ENCODE measurements at places on chromosomes 3 and 15.

- DNase-seq, result no peak
Observed at GRCh38 chr3:126307591-126308393, 49.4 kb downstream of the KLF15 start.

- no peak for DNase-seq
Observed at GRCh38 chr3:176051766-176052165, 1145.5 kb downstream of the TBL1XR1 start.

- DNase-seq, result no peak
Observed at GRCh38 chr15:70046679-70047369, 50.9 kb downstream of the TLE3 start.

- DNase-seq, result no peak
Observed at GRCh38 chr15:70947351-70948335, 55.0 kb downstream of the LRRC49 start.

DNA sequence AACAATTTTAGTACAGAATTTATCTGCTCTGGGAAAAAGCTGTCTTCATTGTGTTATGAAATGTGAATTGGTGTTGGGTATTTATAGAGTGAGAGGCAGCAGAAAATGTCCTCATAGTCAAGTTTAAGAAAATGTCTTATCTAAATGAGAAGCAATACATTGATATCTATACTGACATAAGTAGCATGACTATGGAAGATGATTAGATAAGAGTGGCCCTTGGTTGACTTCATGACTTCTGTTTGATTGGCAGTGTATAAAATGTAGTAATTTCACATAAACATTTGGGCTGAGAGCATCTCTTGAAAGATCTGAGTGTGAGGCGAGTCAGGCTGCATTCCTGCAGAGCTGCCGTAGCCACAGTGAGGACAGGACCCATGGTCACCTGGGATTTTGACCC lies 19.4 kb downstream of the MCTP2 start:
- DNase-seq, result no peak

GRCh38 chr3:125010393-125010792 lies 45.4 kb downstream of the HEG1 start:
- no peak for DNase-seq

DNA sequence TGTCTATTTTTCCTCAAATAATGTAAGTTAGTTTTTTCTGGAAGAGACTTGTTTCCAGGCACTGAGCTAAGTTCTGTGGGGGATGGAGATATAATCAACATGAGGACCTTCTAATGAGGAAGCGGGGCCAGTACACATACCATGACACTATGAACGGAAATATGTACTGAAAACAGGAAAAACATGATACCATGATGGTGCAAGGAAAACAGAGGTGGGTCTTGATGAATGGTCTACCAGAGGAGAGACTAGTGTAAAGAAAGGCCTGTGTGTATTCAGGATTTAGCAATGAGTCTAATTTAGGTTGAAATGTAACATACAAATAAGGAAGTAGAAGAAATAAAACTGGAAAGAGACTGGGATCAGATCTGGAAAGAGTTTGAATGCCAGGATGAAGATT lies 38.9 kb upstream of the TPRG1 start:
- DNase-seq, result no peak

DNA sequence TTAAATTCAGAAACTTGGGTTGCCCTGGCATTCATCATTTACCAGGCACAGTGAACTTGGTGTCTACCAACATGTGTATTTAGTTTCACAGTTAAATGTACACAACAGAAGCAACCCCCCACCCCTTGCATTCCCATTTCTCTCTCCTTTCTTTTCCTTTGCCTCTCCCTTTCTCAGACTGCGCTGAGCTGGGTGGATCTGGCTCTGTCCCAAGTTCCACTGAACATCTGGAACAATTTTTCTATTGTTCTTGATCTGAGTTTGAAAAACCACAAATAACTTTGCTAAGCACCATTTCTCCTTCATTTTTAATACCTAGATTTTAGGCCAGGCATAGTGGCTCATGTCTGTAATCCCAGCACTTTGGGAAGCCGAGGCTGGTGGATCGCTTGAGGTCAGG lies 242.2 kb downstream of the ABHD5 start:
- no peak for DNase-seq

- no peak for DNase-seq
Observed at GRCh38 chr15:99931703-99932603, 198.7 kb upstream of the LYSMD4 start.

DNA sequence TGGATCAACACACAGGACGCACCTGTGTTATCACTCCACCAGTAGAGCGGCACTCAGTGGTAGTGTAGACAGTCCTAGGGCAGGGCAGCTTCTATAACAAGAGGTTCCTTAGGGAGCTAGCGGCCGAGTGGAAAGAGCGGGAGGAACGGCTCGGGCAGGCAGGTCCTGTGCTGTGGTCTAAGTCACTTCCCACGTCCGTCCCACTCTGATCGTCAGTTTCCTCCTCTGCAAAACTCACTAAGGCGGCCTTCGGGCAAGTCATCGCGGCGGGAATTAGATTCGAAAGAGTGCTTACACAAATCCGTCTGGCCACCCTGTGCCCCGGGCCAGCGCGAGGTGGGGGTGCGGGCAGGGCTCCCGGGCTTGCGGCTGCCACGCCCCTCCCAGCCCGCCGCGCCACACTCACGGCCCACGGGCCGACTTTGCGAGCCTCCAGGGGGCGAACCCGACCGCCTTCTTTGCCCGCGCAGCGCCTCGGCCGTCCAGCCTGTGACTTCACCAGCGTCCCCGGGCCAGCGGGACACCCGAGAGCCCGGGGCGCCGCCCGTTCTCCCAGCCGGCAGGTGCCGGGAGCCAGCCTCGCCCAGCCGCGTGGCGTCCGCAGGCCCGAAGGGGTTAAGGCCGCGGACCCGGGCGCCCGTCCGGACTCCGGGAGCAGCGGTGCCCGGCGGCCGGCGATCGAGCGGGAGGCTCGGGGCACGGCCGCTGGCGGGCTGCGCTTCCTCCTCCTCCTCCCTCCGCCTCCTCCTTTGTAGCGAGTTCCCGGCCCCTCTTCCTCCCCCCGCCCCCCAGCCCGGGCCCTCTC lies 416 bp upstream of the CORO2B start:
- DNase-seq, result no peak

- peak; percentile 53 for DNase-seq
Observed at GRCh38 chr15:78034495-78035191, 42.9 kb downstream of the TBC1D2B start.

DNA sequence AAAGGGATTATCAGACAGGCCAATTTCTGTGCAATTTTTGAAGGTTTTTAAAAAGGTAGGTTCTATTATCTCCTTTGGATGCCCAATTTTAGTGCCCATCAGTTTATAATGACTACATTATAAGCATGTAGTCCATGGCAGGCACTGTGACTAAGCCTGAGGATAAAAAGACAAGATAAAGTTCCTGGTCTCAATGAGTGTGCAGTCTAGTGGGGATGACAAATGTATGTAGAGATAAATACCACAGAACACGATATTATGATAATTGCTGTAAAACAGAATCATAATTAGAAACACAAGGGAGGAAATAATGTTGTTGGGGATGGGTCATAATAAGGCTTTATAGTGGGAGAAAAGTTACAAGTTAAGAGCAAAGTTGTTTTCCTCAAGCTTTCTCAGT lies 163.1 kb downstream of the ZNF385D start:
- DNase-seq, result no peak

GRCh38 chr3:4047366-4047765 lies 248.1 kb downstream of the LRRN1 start:
- DNase-seq, result no peak

DNA sequence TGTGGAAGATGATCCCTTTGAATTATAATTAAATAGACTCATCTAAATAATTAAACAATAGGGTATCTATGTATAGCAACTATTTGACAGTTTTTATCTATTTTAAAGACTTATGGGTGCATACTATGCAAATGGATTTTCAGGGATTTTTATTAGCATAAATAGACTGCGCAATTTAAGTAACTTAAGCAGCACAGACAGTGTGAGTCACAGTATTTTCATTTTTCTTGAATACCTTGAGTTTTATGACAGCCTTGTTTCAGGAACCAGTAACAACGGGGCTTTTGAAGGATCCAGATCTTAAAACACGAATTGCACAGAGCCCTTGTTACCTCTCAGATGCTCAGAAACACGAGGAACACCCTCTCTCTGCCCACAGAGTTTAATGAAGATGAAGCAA lies 175.5 kb upstream of the CD96 start:
- no peak for DNase-seq

GRCh38 chr3:50324351-50325112 lies 2.0 kb upstream of the HYAL2 start:
- DNase-seq, result peak; percentile 30

DNA sequence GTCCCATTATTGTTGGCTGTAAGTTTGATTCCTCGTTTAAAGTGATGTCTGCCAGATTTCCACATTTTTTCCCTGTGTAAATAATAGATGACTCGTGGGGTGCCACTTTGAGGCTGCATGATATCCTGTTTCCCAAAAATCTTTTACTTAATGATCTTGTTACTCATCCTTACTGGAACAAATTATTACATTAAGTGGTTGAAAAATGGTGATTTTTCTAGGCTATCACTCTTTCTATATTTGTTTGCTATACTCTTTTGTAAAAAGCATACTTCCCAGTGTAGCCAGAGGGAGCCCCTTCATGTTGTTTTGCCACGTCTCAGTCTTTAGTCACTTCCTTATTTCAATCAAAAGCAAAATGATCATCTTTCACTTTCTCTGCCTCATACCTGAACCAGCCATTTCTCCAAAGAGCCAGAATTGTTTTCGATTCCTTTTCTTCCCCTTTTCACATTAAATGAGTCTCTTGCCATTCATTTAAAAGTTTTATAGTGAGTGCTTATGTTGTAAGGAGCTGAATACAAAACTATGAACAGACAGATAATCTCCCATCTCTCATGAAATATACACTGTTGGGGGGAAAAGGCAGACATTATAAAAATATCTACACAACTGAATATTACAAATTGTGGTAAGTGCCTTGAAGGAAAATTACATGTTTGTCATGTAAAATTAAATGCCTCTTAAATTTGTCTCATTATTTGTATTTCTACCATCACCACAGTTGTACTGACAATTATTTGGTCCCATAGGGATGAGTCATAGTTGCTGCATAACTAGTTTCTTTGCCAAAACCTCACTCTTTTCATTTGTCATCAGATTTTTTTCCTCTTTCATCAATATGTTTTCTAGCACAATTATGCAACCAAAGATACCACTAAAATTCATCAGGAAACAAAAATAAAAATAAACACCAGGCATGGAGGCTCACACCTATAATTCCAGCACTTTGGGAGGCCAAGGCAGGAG lies 41.5 kb downstream of the ADGRG7 start:
- no peak for DNase-seq

Measured in stimulated activated CD8-positive, alpha-beta memory T cell treated with anti-CD3 and anti-CD28 coated beads, Interleukin-7, amount 100 ng/mL, for 1 hour (primary cell).